ENCODE measurements at places on chromosomes 16 and 17.
A peak's percentile ranks its signal among the peaks of the same experiment; 100 is the strongest.

- DNase-seq: no peak
Observed at GRCh38 chr17:74870512-74870911, 2.3 kb downstream of the FDXR start.

DNA sequence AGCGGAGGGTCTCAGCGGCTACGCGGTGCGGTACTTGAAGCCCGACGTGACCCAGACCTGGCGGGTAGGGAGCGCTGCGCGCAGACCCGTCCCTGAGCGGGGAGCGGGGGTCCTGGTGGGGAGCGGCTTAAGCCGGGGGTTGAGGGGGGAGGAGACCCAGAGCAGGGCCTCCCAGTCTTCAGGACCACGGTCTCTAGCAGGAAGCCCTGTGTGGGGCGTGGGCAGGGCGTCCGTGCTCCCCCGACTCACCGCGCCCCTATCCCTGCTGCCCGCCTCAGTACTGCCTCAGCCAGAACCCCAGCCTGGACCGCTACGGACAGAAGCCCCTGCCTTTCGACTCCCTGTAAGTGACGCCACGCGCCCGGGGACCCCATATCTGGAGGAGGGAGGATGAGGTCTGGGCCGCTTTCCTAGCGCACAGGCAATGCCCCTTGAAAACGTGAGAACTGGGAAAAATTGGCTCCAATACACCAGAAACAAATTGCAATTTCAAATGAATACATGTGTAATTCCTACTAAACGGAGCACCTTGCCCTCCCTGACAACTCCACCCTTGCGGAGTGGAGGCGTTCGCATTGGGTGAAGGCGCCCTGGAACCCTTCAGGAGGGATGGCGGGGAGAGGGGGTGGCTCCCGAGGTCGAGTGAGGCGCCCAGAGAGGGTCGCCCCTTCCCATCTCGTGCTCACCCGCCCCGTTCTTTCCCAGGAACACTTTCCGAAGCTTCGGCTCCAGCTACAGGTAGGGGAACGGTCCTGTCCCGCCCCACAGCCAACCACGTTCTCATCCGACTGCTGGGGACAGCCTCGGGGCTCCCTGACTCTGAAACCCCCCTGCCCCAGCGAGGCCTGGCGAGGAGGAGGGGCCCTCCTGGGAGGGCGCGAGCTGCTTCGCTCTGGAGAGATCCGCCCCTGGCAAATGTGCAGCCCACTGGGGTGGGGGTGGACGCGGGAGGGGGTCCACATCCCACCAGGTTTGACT, 14.6 kb upstream of the CNGB1 start:
- peak; percentile 46 for DNase-seq

DNA sequence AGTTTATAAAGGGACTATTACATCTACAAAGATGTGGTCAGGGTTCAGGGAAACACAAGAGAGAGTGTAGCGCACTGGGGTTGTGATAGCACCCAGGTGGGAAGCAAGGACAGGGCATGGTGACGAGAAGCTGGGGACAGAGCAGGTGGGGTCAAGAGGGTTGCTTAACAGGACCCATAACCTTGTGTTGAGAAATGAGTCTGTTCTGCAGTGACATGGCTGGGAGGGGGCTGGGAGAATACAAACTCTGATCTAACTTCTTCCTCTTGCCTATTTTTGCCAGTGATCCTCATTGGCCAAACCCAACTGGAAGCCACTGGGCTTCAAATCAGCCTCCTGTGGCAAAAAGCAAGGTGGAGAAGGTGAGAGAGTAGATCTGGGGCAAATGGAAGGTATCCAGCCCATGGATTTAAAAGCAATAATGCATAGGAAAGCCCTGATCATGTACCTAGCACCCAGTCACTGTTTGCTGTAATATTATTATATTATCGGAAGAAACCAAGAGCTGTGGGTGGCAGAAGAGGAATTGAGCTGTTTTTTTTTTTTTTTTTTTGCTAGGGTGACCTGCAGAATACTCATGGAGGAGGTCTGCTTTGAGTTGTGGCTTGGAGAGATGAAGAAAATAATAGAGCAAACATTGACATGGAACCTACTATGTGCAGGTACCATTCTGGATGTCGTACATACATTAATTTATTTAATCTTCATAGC, 76.9 kb upstream of the ZFHX3 start:
- DNase-seq: no peak

GRCh38 chr17:16997514-16998429, 25.9 kb upstream of the TNFRSF13B start:
- no peak for DNase-seq

DNA sequence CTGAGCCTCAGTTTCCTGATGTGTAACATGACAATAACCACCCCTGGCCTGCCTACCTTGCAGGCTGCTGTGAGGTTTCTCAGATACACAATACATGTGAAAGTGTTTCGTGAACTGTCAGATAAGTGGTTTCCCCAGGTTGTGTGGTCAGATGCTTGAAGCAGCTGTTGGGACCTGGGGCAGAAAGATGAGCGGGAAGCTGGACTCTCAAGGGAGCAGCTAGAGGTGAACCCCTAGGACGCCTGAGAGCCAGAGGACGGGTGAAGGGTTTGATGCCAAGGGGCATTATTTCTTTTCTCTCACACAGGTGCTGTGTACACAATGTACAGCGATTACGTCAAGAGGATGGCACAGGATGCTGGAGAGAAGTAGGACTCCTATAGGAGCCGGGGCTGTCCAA, 2.3 kb downstream of the HIGD1B start:
- no peak for DNase-seq

GRCh38 chr17:64036198-64036922, 15.9 kb upstream of the ICAM2 start:
- no peak for DNase-seq

DNA sequence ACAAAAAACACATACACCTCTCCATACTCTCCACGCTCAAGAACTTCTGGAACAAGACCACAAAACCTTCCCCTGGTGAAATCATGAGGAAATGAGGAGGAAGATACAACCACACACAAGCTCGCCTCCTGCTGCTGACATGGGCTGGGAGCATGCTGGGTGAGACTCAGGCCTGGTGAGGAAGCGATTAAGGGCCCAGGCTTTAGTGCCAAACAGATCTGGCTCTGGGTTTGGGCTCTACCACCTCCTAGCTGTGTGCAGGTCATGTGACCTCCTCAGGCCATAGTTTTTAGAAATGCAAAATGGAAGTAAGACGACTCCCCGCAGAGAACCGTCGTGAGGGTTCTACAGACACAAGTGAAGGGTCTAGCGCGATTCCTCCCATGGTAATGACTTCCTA, 41.3 kb downstream of the VAC14 start:
- no peak for DNase-seq

DNA sequence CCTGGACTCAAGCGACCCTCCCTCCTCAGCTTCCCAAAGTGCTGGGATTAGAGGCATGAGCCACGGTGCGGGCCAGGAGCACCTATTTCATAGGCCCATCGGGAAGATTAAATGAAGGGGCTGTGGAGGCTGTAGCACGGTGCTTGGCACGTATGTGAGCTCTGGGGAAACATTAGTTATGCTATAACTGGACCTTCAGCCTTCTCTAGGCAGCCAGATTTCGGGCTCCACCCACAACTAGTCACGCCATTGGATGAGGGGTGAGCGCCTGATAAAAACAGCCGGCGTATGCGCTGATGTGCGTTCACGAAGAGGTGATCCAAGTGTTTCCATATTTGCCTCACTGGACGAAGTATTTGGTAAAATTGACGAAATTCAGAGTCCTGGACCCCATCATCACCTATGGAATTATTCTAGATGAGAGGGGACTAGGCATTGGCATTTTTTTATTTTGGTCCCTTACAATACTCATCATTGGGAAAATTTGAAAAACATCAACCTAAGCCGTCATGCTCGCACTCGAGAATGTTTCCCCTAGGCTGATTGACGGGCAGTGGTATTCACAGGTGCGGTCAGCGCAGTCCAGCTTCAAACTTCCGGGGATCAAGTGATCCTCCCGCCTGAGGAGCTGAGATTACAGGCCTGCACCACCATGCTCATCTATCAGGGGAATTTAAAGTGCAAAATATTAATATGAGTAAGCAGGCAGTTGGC, 1.8 kb upstream of the ANKRD11 start:
- DNase-seq: no peak

All from ureter (tissue), 1 donor.